SW480 (cell line): ENCODE measurements at places on chromosomes 11 and 22.

DNA sequence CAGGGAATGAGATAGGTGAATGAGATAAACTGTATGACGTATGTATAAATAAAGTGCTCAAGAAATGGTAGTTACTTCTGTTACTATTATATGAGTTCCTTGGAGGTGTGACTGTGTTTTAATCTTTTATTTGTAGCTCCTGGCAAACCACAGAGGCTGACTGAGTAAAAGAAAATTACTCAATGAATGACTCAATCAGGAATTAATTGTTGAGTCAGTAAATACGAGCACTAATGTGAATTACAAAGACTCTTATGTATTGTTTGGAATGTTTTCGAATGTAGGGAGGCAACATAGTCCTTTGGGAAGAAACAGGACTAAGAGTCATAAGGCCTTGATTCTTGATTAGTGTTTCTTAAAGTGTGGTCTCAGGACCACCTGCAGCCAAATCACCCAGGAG, 51.1 kb upstream of the BLID start:
- no peak for DNase-seq

- DNase-seq = no peak
Observed at GRCh38 chr11:19551457-19551856, 161.2 kb upstream of the NAV2 start.

- DNase-seq = no peak
Observed at GRCh38 chr11:132184079-132184478, 813.7 kb downstream of the NTM start.

GRCh38 chr11:115366826-115367225, 137.4 kb downstream of the CADM1 start:
- DNase-seq = no peak

DNA sequence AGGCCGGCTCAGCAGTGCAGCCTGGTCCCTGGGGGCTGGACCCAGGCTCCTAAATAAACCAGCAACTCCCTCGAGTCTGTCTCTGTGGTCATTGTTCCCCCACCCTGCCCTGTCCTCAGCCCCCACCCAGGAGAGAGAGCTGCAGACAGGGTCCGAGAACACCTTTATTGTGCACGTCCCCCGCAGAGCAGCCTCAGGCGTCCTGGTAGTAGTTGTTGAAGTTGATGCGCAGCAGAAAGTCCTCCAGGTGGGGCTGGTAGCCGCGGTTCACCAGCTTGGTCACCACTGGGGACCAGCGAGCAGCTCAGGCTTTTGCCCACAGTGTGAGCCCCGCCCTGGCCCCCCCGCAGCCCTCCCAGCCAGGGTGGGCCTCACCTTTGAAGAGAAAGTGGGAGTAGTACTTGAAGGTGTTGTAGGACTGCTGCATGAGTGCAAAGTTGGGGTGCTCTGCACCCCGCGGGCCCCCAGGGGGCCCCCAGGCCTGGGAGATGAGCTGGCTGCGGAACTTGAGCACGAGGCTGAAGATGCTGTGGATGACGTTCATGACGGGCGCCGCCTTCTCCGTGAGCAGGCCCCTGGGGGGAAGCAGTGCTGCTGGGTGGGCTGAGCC, 16.8 kb downstream of the SELENOO start:
- DNase-seq = no peak

GRCh38 chr11:128103278-128103873, 484.0 kb downstream of the ETS1 start:
- no peak for DNase-seq

DNA sequence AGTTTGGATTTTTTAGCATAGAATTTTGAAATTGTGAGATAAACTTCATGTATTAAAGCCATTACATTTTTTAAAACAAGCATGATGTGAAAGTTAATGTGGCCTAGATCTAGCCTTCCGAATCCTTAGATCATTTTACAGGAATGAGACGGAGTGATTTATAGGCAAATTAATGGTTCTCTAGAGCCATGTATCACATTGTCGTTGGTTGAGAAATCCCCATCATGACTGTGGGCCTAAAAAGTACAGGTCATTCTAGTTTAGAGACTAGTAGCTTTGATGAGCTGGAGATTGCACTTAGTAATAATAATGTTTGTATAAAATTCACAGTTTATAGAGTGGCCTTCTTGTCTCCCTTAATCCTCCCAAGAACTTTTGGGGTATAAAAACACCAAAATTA, 7.1 kb downstream of the EWSR1 start:
- DNase-seq = no peak

GRCh38 chr22:38067761-38068360, 10.7 kb downstream of the PICK1 start:
- no peak for DNase-seq

DNA sequence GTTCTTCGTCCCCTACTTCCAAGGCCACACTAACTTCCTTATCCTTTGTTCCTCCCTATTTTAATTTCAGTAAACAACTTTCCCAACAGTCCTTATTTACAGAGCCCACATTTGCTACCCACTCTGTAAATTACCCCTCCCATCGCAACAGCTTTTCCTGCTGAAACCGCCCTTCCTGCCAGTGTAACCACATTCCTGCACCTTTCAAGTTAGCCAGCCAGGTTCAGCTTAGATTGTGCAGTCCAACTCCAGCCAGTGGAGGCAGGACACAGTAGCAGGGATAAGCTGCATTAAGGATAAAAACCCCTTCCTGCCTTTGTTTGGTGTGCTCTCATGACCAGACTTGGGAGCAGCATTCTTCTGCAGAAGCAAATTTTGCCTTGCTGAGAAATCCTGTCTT, 768.3 kb upstream of the ARHGAP42 start:
- no peak for DNase-seq

- DNase-seq = no peak
Observed at GRCh38 chr11:128345316-128345715, 242.0 kb downstream of the ETS1 start.

- DNase-seq = peak; percentile 28
Observed at GRCh38 chr11:1817511-1817910, 17.3 kb upstream of the SYT8 start.

- DNase-seq = no peak
Observed at GRCh38 chr11:19382131-19382611, 141.4 kb upstream of the E2F8 start.

DNA sequence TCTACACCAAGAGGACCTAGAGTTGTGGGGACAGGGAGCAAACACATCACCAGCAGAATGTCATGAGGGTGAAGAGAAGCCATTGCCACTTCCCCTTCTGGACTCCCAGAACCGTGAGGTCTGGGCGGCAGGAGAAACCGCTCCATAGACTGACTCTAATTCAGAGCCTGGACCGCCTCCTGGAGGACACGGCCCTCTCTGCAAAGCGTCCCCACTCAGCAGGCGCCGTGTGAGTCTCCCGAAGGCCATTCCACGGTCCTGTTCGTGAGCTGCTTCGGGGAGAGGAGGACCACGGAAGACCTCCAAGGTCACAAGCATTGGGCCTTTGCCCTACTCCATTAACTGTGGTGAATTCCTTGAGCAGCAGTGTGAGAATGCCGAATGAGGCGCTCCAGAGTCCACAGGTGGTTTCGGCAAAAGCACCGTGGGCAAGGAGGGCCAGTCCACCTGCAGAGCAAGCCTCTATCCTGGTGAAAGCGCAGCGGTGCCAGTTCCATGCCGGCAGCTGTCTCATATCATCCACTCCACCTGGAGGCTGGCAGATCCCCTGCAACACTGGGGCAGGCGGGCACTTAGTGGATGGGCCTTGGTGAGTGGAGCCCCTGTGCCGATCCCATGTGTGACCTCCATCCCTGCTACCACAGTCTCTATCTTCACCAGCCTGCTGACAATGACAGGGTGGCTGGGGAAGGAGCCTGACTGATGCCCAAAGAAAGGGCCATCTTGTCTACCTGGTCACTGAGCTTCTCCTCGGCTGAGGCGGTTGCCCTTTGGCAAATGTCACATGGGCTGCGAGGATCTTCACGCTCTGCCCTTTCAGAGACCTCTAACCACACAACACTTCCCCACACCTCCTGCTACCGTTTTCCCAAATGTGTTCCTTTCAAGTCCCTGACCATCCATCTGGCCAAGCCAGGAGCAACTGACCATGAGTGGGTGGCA, 7.5 kb downstream of the C11orf21 start:
- DNase-seq = no peak

DNA sequence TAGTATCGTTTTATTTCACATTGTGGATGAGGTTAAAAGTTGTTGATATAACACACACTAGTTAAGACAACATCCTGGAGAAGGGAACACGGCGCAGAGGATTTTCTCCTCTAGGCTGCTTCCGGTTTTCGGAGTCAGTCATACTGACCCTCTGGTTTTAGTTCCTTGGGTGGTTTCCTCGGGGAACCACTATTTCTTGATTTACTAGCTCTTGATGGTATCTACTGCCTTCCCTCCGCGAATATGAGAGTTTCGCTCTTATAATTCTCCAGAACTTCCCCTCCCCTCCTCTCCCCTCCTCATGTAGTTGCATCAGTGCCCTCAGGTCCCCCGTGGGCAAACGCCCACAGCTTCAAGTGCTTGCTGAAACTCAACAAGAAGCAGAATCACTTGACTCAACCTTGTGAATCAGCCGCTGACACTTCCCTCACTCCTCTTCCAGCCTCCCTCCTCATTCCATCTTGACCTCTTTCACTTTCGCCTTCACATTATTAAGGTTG, 15.9 kb upstream of the APOBEC3A start:
- DNase-seq = no peak

GRCh38 chr11:118449316-118449918, 13.1 kb downstream of the KMT2A start:
- DNase-seq = no peak

DNA sequence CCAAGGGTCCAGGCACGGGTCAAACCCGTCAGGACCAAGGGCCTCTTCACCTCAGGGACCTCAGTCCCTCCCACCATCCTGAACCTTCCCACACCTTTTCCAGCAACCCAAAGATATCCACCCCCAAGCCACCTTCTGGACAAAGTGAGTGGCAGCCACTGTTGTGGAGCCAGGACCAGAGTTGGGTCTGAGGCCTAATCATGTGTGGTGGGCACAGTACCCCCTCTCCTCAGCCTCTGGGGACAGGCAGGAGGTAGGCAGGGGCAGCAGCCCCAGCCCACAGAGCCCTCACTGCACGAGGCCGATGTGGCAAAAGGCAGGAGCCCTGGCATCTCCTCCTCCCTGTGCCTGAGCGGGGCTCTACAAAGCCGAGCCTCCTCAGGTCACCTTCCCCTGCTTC, 2.5 kb downstream of the KCNJ11 start:
- DNase-seq = no peak

GRCh38 chr11:94737171-94737611, 31.0 kb upstream of the AMOTL1 start:
- peak; percentile 83 for DNase-seq

- DNase-seq = no peak
Observed at GRCh38 chr22:30079952-30080533, at the start of gene HORMAD2. TSS of gene HORMAD2 (plus strand) at chr22:30080464. CDS start at chr22:30093953, 13,489 bp downstream.

- no peak for DNase-seq
Observed at GRCh38 chr11:92324890-92325289, 100.3 kb downstream of the FAT3 start.

- DNase-seq = no peak
Observed at GRCh38 chr11:57645689-57646085, 4.0 kb downstream of the YPEL4 start.

DNA sequence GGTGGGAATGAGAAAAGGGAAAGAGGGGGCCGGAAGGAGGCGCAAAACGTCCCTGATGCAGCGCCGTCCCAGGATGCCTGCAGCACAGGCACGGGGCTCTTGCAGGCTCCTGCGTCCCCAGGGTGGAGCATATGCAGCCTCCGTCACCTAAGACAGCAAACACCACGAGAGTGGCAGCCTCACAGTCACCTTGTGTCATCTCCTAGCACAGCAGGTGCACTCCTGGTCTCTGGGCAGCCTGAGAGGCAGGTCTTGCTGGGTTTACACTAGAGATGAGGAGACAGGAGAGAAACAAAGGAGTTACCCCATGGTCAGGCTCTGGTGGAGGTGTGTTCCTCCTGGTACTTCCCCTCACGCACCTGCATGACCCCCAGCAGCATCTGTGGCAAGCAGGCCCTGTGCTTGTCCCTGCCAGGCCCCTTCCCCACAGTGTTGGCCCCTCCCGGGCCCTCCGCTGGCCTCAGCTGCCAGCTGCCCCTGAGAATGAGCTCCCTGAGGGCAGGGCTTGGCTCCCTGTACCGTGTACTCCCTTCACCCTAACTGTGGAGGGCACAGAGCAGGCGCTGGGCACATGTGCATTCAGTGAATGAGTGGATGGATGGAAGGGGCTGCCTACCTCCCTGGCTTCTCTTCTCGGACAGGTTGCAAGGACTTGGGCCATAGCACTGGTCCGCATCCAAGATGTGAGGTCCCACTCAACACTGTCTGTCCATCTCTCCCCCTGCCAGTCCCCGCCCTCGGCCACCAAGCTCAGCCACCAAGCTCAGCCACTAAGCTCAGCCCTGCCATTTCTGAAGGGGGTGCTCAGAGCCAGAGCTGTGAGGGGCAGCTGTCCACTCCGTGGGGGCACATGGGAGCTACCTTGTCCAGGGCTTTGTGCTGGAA, 988.6 kb downstream of the BRD1 start:
- no peak for DNase-seq

DNA sequence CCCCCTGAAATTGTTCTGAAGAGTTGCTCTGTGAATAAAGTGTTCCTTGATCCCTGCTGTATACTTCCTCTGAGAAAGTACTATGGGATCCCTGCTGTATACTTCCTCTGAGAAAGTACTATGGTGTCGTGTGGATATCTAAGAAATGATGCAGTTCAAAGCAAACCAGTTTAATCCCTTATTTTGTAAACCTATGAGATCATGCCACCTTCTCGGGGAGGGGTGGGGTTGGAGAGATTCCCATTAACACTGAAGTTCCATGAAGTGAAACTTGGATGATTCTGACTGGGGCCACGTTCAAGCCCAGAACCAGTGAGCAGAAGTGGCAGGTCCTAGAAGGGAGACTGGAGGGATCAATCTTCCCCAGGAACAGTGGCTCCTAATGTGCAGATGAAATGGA, 13.0 kb upstream of the TP53AIP1 start:
- DNase-seq = no peak

DNA sequence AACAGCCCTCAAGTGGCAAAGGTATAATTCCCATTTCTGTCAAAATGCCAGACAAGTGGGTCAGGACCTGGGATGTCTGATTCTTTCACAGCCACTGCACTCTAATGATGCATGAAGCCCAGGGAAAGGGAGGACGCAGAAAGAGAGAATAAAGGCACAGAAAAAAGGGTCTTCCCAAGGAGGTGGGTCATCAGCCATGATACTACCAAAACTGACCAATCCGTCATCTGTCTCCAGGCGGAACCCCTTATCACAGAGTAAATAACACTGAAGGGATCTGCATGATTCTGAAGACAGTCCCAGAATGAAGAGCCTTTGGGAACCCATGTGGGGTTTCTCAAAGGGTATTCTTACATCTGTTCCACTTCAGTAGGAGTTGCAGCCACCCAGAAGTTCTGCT, 73.8 kb upstream of the OPCML start:
- no peak for DNase-seq

- no peak for DNase-seq
Observed at GRCh38 chr22:31344256-31344577, 1.9 kb downstream of the PATZ1 start.
